ENCODE measurements at places on chromosomes 4 and X. TPM values are rescaled to one million over a fixed set of nuclear protein-coding genes. Genes with fewer than 3 reads are reported as not detected.

NUDT6 gene
- 6.9 TPM for total RNA-seq

RTL3 gene
- total RNA-seq = not detected

CSAG1 gene
- 0.25 TPM for total RNA-seq

MSX1 gene
- total RNA-seq = 4.8 TPM

NUDT9 gene
- total RNA-seq = 26.0 TPM

PUDP gene
- total RNA-seq = 25.5 TPM

MGAT4D gene
- total RNA-seq = not detected

JAKMIP1 gene
- total RNA-seq = not detected

ANOS1 gene
- not detected for total RNA-seq

CSN1S1 gene
- total RNA-seq = not detected

SMIM10L2A gene
- 0.21 TPM for total RNA-seq

STPG2 gene
- not detected for total RNA-seq

IGFBP7 gene
- 251 TPM for total RNA-seq

CYTL1 gene
- not detected for total RNA-seq

PDZD4 gene
- 3.4 TPM for total RNA-seq

ABLIM2 gene
- total RNA-seq = 4.5 TPM
